ENCODE measurements at places on chromosomes 3 and 15.
A peak's percentile ranks its signal among the peaks of the same experiment; 100 is the strongest.

DNA sequence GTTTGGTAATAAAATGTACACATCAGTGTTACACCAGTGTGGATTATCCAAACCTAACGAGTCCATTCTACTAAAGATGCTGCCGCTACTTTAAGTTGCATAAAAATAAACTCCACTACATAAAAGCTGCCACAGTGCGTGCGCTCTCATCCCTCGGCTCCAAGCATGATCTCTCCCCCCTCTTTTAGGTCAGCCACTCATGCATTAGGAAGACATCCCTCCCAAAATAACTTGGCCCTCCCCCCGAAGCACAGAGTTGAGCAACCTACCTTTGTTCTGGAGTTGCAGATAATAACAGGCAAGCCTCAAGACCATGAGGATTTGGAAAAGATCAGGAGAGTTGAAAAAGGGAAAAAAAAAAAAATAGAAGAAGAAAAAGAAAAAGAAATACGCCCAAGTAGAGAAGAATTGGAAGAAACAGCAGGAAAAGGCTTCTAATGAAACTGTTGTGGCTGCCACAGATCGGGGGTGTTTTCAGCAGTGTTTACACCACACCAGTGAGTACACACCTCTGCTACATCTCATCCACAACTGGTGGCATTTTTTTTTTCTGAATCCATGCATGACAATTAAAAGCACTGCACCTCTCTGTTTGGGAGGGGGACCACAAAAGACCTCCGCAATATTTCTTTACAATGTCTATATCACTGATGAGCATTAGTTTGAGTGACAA lies 339.2 kb downstream of the FOXP1 start:
- DNase-seq, result no peak

DNA sequence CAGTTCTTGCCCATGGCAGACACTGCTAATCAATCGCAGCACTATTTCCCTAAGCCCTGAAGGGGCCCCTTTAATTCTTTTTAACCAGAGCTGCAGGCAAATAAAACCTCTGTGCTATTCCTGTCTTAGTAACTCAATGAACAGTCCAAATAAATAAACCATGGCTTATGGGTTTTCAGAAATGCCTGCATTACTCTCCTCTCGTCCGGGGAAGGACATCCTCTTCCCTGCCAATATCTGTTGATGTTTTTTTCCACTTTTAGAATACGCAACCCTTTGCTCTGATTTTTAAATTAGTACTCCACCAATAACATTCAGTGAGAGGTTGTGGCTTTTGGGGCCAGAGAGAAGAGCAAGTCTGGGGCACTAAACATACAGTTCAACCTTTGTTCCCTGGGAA lies 35.2 kb upstream of the PRICKLE2 start:
- DNase-seq, result no peak

- peak; percentile 35 for DNase-seq
These were observed 255.5 kb downstream of the UACA start for GRCh38 chr15:70507772-70508371.

GRCh38 chr15:99070208-99070607 lies 34.7 kb upstream of the SYNM start:
- no peak for DNase-seq

DNA sequence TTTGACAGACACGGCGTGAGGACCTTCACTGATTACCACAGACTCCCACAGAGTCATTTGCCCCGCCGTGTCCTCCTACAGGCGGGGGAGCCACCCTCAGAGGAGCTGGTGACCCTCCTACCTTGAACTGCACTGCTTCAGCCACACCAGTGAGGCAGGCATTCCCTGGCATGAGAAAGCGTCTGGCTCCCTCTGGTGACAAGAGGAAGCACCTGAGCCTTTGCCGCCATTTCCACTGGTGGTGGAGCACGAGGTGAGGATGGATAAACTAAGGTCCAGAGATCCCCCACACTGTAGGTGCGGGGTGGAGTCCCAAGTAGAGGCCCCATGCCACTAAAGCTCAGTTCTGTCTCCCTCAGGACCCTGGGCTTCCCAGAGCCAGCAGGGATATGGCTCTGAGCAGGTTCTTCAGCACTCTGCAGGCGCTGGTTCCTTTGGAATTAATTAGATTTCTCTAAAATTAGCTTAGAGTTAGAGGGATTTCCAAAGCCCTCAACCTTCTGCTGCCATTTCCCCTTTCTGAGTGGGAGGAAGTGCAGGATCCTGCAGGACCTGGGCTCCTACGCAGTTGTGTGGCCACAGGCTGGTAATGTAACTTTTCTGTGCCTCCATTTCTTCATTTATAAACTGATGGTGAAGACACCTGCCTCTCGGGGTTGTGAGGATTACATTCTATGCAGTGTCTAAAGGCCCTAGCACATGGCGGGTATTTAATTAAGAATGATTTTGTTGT lies 224.0 kb downstream of the SLCO3A1 start:
- peak; percentile 69 for DNase-seq

DNA sequence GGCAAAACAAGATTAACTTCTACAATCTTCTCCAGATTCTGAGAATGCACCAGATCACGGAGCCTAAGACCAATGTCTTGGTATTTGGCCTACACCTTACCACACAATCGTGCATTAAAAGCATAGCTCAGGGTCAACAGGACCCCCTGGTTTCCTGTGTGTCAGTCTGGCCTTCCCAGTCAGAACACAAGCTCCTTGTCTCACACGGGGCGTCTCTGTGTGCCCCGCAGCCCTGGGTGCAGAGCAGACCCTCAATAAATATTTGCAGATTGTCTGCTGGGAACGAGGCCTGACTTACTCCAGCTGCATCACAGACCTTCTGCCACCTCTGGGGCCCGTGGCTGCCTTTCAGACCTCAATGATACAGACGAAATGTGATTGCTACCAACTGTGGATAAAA lies 82.5 kb upstream of the CTNNB1 start:
- DNase-seq, result no peak

DNA sequence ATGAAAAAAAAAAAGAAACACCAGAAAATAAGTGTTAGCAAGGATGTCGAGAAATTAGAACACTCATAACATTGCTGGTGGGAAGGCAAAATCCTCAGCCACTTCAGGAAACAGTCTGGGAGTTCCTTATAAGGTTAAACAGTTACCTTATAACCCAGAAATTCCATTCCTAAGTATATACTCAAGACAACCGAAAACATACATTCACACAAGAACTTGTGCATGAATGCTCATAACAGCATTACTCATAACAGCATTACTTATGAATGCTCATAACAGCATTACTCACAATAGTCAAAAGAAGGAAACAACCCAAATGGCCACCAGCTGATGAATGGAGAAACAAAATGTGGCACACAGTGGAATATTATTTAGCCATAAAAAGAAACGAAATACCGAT lies 34.8 kb upstream of the DCP1A start:
- DNase-seq, result no peak

DNA sequence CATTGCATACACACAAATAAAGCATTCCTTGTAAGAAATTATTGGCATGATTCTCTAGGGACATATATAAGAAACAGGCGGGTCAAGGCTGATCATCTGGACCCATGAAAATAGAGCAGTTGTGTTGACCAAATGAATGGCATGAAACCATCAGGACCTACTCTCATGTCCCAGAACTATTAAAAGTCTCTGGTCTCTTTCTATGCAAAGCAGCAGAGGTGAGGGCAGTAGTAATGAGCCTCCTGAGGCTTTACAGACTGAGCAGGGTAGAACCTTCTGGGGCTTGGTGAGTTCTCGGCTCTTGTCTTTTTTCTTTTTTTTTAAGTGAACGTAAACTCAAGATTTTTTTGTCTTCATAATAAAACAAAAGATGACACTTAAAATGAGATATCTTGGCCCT lies 9.3 kb downstream of the GLDN start:
- DNase-seq, result no peak

DNA sequence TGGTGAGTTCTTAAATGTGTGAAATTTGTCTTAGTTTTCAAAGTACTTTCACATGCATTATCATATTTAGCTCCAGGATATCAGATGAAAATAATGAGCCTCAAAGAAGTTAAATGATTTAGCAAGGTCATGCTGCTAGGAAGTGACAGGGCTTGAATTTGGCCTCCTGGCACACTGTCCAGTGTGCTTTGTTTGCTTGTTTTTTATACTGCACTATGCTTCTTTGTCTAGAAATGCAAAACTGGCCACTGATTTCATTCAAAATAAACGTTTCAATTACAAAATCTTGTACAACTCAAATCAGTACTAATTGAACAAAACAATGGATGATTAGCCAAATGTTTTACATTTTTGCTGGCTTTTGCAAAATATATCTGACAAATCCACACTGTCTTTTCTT lies 583.3 kb upstream of the CBLB start:
- no peak for DNase-seq

DNA sequence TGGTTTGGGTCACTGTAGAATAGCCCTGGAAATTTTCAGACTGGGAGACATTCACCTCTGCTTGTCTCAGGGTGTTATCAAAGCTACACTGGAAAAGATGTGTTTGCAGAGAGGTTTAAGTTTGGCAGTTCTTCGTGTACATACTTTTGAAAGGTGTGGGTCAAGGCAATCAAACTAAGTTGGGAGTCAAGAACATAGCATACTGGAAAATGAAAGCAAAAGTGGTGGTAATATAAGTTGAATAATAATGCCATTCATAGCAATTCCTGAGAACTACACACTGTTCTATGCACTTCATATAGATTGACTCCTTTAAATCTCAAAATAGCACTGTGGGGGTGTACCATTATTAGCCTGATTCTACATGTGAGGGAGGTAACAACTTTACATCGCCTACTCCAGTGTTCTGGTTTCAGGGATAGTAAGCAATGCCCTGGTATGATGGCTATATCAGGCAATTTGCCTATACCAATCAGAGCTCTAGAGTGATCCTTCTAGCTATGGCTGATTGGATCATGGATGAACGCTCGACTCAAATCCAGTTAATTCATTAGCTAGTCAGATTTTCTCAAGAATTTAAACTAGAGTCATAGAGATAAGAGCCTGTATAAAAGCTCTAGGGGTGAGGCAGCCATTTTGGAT lies 44.6 kb upstream of the RASGRP1 start:
- no peak for DNase-seq

DNA sequence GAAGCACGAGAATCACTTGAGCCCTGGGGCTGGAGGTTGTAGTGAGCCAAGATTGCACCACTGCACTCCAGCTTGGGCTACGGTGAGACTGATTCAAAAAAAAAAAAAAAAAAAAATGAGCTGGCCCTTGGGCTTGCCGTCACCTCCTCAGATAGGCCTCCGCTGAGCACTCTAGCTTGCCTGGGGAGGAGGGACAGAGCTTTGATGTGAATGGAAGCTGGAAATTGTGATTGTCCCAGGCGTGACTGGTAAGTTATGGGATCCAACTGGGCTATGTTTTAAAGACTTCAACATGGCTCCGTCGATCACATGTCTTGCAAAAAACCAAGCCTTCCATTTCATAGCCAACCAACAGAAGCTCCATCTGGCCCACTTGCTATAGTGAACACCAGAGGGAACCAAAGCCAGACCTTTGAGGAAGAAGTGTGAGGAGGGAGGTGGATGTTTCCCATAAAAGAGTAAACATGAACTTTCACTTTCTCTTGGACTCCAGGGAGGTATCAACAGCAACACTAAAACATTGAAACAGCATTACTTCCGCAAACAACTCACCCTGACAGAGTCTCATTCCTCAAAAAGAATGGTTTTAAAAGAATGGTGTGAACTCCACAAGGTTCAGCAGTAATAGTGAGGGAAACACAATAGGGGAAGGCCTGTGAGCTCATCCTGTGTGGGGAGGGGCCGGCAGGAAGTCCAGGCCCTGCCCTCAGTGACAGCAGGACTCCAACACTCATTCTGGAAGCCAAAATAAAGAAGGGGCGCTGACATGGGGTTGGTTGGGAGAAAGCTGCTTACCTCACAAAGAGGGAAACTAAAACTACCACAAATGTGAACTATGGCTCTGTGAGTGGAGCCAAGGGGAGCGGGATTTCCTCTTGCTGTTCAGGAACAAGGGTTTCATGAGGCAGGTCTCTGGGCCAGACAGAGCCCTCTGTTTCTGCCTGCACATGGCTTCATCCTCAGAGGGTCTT lies 59.2 kb upstream of the IL12A start:
- DNase-seq, result no peak

DNA sequence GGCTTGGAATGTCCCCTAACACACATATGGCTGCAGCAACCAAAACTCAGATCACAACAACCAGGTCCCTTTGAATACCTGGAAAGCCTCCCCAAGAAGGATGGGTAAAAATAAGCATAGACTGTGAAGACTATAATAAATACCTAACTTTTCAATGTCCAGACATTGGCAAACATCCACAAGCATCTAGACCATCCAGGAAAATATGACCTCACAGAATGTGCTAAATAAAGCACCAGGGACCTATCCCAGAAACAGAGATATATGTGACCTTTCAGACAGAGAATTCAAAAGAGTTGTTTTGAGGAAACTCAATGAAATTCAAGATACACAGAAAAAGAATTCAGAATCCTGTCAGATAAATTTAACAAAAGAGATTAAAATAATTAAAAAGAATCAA lies 109.2 kb downstream of the NEDD4 start:
- no peak for DNase-seq

GRCh38 chr15:89395996-89396395 lies 61.4 kb upstream of the POLG start:
- DNase-seq, result no peak

DNA sequence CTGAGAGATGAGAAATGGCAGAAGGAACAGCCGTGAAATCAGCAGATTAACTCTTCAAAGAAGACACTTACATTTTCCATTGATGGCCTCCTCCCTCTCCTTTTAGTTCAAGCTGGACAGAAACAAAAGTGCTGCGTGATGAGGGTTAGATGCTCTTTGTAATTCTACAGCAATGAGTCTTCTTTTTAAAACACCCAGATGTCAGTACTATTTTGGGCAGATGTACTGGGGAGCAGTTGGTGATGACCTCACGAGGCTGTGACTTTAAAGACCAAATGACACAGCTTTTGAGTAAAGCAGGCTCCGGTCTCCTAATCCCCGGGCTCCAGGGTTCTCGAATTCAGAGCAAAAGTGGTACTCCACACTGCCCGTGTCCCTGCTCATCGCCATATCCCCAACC lies 198.2 kb downstream of the SLCO3A1 start:
- no peak for DNase-seq

DNA sequence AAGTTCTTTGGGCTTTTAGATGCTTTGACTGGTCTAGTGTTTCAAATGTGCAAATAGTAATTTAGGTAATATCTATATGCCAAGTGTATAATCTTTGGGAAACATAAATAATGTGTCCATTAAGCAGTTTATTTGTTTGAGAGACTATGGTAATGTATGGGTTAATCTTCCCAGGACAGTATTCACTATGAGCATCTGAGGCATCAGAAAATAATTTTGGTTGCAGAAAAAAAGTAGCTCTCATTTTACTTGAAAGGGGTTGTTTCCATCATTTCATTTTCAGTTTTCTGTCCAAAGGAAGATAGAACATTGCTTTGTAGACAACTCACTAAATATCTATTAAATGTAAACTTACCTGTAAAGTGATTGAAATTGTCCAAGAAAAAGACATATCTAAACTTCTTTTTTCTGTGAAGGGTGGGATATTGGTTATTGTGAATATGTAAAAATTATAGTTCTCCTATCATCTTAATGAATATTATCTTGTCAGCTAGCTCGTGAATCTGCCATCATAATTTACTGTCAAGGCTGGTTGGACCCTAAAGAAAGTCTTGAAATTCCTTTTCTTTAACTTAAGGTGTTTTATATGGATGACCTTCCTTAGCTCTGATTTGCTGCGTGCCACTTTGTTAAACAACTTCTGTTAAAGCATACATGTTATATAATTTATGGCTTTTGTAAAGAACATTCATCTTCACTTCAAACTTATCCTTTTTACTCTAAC lies 108.8 kb downstream of the EPHA3 start:
- no peak for DNase-seq
